Hematopoietic multipotent progenitor cell treated with erythropoietin and hydrocortisone succinate and interleukin-3 and kit ligand, for 17 days (in vitro differentiated cells): ENCODE measurements at places on chromosomes 1 and 21.
A peak's percentile ranks its signal among the peaks of the same experiment; 100 is the strongest.

DNA sequence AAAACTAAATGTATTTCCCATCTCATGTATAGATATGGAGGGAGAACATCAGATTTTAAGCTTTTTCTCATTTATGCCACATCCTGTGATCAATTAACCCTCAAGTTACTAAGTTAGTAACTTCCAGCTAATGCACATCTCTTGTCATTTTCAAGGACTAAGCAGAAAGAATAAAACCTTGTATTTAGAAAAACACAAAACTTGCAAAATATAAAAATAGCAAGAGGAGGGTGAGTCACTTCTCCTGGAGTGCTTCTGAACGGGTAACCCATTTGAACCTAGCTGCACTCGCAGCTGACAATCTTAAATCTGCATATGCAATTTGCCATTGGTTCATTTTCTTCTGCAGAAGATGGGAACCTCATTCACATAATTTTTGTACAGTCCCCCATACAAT, 500.5 kb downstream of the SETD4 start:
- DNase-seq: no peak

DNA sequence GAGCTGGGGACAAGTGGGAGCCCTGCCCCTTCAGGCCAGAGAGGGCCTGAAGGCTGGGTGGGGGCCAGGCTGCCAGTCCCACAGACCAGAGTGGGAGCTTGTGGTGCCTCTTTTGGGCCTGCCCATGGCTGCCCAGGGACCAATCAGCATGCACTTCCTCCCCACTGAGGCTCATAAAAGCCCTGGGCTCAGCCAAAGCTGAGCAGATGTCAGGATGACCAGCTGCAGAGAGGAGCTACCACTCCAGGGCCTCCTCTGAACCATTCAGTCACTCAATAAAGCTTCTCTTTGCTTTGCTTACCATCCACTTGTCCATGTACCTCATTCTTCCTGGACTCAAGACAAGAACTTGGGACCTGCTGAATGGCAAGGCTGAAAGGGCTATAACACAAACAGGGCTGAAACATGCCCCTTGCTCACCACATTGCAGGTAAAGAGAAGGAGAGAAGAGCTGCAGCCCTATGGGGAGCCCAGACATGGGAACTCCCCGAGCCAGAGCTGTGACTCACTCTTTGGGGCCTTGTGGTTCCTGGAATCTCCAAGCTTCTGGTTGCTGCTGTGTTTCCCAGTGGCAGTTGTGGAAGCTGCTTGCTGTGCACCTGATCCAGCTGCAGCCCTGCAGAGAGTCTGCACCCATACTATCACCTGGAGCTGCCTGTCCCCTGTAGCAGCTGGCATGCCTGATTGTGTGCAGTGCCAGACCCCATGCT, 82.0 kb downstream of the OLFML3 start:
- no peak for DNase-seq

GRCh38 chr1:171762143-171762563, 19.3 kb upstream of the METTL13 start:
- peak; percentile 23 for DNase-seq

DNA sequence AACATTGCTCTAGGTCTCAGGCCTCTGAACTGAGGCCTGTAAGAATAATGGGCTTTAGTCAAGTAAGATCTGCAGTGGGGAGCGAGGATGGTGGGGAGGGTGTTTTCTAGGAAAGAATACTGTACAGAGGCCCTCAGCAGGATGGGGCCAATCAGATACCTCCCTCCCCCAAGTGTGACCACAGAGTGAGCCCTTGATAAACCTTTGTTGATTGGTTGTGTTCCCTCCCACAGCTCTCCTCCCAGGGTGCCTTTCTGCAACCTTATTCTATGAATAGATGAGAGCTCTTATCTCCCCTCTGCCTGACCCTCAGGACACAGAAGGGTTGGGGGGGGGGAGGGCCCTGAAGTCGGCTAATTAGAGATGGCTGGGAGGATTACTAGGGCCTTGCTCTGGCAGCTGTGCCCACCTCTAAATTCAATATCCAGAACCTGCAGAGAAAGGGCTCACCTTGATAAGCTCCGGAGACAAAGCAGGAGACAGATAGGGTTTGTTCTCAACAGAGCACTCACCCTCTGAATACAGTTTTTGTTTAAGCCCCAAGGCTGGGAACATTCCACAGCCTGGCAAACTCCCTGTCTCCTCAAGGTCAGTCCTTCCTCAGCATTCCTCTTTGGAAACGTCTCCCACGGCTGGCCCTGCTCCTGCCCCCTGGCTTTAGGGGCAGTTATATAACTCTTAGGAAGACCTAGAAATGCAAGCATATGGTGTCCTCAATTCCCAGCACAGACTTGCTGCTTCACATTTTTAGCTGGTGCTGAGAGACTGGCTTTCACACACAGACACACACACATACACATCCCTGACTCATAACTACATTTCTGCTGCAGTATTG, 42.9 kb downstream of the ATP1A1 start:
- peak; percentile 49 for DNase-seq

DNA sequence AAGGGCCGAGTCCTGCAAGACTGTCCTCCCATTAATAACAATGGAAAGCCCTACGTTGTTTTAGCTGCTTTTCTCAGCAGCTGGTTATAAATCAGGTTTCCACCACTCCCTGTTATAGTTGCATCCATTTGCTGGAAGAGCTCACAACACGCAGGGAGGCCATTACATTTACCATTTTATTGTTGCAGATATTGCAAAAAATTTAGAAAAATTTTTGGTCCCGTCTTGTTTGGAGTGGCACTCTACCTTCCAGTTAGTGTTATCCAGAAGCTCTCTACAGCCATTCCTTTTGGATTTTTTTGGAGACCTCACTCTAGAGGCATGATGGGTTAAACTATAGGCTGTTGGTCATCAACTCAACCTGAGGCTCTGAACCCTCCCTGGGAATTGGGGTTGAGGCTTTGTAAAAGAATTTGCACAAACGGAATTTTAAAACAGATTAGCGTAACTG, 1532.1 kb upstream of the TPTE start:
- DNase-seq: no peak

- DNase-seq: no peak
Measured at GRCh38 chr1:229640455-229640854, 14.4 kb downstream of the URB2 start.

GRCh38 chr1:9826616-9827015, 2.9 kb upstream of the CLSTN1 start:
- no peak for DNase-seq

DNA sequence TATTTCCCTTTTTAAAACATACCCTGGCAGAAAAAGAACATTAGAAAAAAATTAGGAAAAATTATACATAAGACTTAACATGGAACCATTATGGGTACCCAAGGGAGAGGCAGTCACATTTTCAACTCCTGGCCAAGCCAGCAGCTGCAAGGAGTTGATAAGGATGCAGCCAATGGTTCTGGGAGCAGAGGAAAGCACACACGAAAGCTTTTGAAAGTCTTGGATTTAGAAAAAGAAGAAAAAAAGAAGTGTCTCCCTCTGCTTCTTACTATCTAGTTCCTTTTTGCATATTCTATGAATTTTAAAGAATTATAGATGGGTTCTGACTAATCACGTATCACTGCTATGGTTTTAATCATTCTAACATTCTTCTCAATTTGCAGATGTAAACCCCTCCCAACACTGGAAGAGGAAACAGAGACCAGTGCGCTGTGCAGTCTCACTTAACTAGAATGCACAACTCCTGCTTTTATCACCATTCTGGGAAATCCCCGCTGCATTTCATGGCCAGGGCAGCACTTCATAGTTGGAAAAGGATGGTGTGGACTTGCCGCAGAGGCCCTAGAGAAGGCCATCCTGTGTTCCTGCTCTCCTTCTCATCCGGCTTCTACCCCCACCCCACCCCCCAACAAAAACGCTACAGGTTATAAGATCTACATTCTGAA, 2.7 kb upstream of the CD58 start:
- DNase-seq: peak; percentile 80

GRCh38 chr1:33456502-33456886, 16.0 kb upstream of the ZSCAN20 start:
- no peak for DNase-seq

- no peak for DNase-seq
Measured at GRCh38 chr1:198841477-198841876, 202.6 kb downstream of the PTPRC start.

GRCh38 chr1:23069149-23069548, 49.9 kb downstream of the KDM1A start:
- DNase-seq: no peak
